Activated CD4-positive, alpha-beta T cell treated with anti-CD3 and anti-CD28 coated beads for 24 hours (primary cell): ENCODE measurements at places on chromosomes 12 and 14.

DNA sequence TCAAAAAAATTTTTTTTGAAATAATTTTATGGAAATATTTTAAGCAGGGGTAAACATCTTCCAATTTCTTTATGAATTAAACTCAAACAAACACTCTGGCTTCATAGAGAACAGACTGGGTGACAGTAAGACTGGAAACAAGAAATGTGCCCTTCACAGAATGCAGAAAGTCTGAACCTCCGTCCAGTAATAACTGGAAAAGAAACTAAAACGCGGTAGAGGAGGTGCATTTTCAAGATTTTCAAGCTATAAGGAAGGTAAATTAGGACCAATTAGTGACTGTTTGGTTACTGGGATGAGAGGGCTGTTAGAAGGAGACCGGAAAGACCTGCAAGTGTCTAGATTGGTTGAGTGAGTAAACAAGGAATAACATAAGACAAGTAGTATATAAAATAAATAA is 245.7 kb downstream of the CEP128 start:
- no peak for DNase-seq

DNA sequence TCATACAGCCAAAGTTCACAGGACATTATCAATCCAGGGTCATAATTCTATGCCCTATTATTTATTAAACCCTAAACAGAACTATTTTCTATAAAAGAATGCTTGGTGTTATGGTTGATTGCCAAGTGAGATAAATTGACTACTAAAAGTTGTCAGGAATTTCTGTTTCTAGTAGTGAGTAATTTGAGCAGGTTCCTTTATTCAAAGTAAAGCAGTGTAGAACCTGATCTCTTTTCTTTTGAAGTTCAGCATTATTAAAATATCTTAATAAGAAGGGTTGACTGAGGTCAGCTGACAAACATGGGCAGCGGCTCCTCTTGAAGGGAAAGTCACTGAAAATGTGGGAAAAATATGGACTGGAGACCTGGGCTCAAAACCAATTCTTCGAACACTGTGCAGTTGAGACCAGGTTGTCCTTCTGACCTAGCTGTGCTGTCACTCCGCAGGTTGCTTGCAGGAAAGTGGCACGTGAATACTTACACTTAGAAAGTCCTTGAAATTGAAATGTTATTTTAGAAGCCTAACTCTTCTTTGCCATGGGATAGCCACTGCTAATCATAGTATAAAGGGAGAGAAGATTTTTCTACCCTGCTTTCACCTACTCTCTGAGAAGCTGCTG is 141.0 kb downstream of the RASSF9 start:
- no peak for DNase-seq

GRCh38 chr14:68967459-68967940 is 11.6 kb downstream of the ACTN1 start:
- no peak for DNase-seq

- DNase-seq = no peak
Measured at GRCh38 chr14:54890788-54891187, 11.8 kb downstream of the GCH1 start.

GRCh38 chr12:109640961-109641360 is 67.4 kb downstream of the MVK start:
- no peak for DNase-seq

GRCh38 chr14:62557416-62557815 is 487.8 kb downstream of the KCNH5 start:
- no peak for DNase-seq

DNA sequence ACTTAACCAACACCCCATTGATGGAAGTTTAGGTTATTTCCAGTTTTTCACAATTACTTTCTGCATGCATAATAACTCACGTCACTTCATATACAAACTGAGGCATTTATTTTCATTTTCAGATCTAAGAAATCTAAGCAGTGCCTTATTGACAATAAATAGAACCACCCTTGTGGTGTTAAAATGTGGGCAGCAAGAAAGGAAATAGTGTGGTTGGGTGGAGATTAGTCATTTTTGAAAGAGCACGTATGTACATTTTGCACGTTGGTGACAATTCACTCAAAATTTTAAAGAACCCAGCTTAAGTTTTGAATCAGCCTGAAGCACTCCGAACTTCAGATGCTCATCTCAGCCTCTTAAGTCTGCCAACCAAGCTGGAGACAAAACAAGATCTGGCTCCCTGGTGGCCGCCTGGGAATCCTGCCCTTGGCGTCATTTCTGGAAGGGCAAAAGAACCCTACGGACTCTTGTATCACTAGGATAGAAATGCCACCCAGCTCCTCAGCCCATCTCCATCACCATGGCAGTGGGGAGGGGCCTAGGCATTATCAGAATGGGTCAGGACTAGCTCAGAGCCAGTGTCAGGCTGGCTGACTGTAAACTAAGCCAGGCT is 89.5 kb upstream of the BCL2L14 start:
- DNase-seq = peak; percentile 23

- DNase-seq = no peak
Measured at GRCh38 chr14:68261092-68261842, 441.7 kb downstream of the RAD51B start.

- DNase-seq = no peak
Measured at GRCh38 chr14:81385419-81385818, 14.7 kb downstream of the STON2 start.

DNA sequence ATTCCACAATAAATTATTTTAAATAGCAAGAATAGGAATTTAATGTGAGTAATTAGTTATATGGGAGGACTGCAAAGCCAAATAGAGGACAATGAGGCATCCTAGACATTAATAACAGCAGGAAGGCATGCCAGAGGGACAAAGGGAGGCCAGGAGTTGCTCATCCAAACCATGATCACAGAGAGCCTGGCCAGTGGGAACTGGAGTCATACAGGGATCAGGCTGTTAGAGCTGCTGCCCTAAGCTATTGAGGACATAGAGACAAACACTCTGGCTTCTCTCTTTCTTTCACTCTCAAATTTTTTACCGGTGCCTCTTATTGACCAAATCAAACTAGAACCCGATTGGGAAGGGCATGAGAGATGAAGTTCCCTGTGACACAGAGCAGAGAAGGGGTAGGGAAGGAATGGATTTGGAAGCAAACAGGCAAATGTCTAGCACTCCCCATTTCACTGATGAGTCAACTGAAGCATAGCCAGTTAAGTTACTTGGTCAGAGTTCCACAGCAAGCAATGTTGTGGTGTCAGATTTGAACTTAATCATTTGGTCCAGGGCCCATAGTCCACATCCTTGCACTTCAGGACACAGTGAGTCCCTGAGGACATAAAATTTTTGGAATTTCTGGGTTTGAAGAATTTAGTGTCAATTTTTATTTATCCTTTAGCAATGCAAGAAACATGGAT is 17.9 kb upstream of the CFAP54 start:
- DNase-seq = no peak

GRCh38 chr12:21221778-21222177 is 90.8 kb downstream of the SLCO1B1 start:
- no peak for DNase-seq

DNA sequence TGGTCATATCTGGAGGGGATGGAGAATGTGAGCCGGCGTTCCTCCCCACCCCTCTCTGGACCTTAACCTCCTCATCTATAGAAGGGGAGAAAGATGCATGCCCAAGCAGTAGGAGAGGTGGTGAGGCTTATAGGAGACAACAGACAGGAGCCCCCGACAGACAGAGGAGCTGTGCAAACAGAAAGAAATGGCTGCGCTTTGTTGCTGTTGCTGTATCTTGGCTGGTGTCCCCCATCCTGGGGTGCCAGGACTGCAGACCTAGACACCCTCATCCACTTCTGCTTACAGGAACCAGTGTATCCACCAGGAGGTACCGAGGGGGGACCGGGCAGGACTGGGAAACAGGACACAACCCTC is 397 bp downstream of the SERPINA1 start:
- no peak for DNase-seq

DNA sequence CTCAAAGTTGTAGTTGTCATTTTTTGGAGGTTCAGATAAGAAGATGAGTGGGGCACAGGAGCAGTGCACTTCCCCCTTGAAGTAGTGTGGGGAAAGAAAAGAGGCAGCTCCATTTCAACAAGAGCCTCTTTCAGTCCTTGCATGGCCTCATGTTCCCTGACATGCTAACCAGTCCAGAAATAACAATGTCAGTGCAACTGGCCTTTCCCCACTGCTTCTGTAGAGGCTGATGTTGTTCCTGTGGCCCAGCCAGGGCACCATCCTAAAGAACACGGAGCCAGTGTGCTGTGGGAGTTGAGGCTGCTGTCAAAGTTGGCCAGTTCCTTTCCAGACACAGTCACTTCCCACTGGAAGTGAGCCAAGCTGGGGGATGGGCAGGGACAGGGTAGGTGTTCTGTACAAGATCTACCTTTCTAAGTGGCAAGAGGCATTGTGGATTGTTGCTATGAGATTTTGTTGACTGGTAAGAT is 77.7 kb upstream of the SLC38A2 start:
- no peak for DNase-seq

GRCh38 chr12:48390026-48390425 is 39.3 kb upstream of the ZNF641 start:
- no peak for DNase-seq

DNA sequence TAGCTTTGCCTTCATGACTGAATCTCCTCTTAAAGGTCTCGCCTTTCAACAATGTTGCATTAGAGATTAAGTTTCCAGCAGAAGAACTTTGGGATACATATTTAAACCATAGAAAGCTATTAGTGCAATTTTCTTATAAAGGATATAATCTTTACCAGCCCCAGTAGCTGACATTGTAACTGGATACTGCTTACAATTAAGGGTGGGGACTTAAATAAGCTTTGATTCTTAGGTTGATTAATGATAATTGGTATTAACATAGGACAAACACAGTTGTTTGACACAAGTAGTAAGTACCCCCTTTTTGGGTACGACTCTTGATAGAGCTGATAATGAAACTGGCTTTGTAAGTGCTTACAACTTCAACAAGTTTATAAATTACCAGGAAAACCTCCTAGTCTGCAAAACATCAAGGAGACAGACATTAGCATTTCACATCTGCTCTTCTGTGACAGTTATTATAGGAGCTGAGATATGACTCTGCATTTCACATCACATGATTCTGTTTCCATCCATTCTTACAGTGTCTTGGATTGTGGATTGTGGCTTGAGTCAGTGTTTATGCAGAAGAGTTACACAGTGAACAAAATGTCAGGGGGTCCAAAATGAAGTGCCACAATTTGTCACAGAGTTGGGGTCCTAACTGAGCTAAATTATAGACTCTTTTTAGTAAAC is 249.1 kb upstream of the E2F7 start:
- no peak for DNase-seq

DNA sequence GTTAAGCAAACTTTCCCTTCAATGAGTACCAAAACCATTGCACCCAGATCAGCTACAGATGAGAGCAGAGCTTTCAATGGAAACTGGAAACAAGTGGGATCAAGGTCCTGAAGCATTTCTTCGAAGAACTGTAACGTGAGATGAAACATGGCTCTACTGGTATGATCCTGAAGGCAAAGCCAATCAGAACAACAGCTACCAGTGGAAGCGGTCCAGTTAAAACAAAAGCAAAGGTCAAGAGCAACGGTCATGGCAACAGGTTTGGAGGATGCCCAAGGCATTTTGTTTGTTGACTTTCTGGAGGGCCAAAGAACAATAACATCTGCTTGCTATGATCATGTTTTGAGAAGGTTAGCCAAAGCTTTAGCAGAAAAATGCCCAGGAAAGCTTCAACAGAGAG is 137.9 kb upstream of the CPSF6 start:
- DNase-seq = no peak

GRCh38 chr12:49644620-49644994 is 21.2 kb downstream of the PRPF40B start:
- peak; percentile 71 for DNase-seq

- no peak for DNase-seq
Measured at GRCh38 chr12:51362307-51362706, 15.8 kb upstream of the CELA1 start.

GRCh38 chr12:22215467-22216253 is 118.8 kb downstream of the ST8SIA1 start:
- DNase-seq = no peak

- DNase-seq = no peak
Measured at GRCh38 chr14:100982762-100983161, 79.2 kb upstream of the RTL1 start.

GRCh38 chr14:75310295-75311111 is 31.9 kb downstream of the FOS start:
- no peak for DNase-seq

DNA sequence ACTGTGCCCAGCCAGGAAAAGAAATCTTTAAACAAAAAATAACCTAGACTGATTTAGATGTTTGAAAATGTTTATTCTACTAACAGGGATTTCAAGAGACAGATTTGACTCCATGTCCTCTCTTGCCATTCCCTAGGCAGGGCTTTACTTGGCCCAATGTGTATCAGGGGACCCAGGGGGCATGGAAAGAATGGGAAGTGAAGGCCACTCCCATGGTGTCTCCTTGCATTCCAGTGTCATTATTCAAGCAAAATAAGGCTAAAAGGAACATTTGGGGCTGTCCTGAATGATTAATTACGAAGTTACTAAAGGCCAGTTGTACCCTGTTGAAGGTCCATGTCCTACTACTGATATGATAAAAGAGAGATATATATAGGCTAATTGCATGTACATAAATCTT is 151.9 kb upstream of the ATF7IP start:
- no peak for DNase-seq

- DNase-seq = no peak
Measured at GRCh38 chr12:92493816-92494215, 209.0 kb upstream of the PLEKHG7 start.

DNA sequence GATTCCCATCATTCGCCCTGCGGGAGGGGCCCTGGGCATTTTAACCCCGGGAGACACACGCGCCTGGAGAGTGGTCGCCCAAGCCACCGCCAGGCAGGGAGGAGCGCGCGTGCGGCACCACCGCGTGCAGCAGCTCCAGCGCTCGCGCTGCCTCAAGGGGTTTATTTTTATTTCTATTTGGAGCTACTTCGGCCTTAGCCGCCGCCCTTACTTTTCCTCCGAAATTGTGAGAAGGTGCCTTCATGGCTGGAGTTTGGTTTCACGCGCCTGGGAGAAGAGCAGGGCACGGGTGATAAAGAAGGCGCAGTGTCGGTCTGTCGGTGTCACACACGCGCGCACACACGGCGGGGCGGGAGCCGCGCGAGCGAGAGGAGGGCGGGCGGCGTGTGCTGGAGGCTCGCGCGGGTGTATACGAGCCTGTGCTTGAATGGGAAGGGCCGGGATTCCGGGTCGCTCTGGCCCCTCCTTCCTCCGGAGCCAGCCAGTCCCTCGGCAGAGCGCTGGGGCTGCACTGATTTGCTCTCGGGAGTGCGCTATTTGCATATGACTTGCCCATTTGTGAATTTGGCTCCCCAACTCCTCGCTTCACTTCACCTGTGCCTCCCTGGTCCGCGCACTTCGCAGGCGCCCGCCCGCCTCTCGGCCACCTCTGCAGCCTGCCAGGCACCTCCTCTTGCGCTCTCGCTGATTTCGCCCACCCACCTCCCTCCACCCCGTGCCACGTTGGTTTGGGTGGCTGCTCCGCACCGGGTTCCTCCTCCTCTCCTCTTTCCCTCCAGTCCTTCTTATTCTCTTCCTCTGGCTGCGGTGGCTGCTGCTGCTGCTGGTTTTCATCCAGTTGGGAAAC is 932.3 kb downstream of the DIO2 start:
- DNase-seq = no peak
